ENCODE measurements at places on chromosomes 7 and 10.

- DNase-seq, result no peak
These were observed 44.8 kb downstream of the AKR1B1 start for GRCh38 chr7:134414109-134414508.

DNA sequence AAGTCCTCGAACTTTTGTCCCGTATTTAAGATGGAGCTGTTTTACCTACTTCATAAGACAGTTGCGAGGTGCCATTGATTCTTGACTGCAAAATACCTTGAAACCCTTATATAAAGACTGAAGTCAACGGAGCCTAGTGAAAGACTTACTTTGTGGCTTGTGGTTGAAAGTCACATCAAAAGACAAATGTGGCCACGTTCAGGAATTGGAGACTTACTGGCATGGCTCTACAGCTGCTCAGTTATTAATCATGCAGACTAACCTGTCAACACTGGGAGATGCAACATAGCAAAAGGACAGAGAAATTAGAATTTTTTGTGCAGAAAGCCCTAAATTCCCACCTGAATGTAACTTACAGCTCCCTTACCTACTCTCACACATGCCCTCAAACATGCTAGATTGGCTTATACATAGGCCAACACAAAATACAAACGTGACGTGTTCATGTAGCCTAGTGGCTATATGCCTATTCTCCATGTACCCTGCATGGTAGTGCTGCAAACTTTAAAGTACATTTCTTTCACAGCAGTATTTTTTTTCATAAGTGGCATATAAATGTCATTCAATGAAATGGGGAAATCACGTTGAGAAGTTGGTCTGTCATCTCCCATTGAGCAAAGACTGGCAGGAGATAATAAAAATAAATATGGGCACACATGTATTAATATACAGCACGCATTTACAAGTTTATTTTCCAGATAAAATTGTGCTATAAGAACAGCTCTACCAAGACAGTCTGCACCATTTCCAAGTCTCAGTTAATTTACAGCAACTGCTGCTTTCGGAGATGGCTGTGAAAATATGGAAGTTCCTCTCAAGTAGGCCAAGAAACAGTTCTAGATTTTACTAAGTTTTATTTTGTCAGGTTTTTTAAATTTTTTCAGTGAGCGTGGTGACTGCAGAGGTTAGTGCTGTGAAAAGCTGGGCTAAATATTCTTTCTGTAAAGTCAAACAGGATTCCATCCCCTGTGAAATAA lies 170.4 kb upstream of the C7orf33 start:
- no peak for DNase-seq

GRCh38 chr10:12556039-12556438 lies 206.7 kb downstream of the CAMK1D start:
- DNase-seq, result no peak

DNA sequence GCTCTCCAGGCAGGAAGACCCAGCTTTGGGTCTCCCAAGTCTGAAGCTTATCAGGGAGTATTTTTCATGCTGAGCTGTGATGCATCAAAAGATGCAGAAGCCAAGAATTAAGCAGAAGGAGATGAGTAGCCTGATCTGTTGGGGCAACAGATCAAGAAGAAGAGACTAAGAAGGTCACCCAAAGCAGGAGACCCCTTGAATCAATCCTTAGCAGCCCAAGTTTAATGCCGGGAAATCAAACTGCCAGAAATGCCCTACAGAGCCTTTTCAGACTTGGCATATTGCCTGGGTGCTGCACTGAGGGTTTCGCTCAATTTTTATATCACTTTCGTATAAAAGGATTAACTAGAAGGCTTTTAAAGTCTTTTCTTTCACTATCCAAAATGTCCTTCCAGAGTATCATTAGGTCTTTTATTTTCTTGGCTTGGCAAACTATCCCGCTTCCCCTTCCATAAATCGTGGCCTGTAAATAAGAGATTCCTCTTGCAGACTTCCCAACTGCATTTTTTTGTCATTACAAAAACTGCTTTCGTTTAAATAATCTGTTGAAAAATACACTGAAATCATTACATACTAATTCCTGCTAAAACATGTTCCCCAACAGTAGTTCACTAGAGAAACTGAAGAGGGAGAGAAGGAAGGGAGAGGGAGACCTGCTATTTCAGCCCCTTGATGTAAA lies 49.0 kb upstream of the STK17A start:
- no peak for DNase-seq

DNA sequence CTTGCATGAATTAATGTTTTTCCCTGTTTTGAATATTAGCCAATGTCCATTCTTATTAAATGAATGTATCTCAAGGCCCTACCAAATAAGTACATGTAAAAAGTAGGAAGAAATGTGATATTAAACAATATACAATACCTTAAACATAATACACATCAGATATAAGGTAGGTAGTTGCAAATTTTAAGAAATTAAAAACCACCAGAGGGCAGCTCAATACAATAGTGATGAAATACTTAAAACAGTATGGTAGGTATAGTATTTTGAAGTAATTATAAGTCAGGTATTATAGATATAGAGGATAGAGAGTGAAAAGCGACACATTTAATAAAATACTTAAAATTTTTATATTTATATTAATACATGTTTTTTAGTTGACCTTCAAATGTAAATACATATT lies 43.6 kb upstream of the CDK14 start:
- DNase-seq, result no peak

- DNase-seq, result no peak
These were observed 40.5 kb downstream of the ASB4 start for GRCh38 chr7:95526128-95526738.

DNA sequence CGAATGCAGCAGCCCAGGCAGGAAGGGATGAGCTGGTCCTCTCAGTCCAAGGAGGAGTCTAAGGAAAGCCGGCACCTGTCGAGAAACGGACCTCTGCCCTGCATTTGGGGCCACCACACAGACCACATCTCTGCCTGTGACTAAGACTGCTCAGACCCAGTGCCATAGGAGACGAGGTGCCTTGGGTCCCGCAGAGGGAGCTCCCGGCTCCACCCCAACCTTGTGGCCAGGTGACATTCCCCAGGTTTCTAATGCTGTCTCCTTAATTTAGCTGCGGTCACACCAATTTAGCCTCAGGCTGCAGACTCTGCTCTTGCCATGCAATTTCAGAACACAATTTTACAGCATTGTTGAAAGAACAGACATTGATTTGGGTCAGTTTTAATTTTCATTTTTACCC lies 22.8 kb upstream of the CRHR2 start:
- DNase-seq, result no peak

DNA sequence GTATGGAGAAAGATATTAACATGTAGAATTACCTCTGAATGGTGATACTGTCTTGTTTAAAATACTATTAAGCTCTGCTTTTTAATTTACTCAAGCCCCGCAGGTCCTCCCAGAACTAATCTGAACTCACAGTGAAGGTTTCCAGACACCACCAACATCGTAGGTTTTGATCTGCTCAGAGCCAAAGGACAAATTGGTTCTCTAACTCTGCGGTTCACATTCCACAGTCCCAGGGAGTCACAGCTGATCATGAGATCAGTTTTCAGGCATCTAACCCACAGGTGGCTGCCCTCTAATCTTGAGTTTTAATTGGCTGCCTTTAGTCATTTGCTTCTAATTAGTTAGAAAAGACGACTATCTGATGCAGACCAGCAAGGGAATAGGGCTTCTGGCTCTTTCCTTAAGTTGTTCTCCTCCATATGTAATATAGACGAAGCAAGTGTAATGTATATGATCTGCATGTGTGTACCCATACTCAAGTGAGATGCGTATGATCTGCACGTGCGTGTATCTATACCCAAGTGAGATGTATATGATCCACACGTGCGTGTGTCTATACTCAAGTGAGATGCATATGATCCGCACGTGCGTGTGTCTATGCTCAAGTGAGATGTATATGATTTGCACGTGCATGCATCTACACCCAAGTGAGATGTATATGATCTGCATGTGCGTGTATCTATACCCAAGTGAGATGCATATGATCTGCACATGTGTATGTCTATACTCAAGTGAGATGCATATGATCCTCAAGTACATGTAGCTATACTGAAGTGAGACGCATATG lies 331.5 kb upstream of the NPVF start:
- DNase-seq, result no peak

DNA sequence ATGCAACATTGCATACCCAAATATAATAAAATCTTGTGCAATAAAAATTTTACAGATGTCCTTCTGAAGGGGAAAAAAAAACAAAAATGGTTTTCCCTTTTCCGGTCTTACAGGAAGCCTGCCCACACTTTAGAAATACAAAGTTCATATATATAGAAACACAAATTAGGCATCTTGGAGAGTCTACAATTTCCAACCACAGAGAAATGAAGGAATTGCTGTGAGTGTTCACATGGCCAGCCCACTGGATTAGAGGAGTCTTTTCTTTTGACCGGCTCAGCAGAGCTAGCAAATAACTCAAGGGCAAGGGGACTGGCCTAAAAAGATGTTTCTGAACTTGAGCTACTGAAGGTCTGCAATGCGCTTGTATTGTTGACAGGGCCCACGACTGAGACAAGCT lies 92.4 kb downstream of the GLI3 start:
- DNase-seq, result no peak

DNA sequence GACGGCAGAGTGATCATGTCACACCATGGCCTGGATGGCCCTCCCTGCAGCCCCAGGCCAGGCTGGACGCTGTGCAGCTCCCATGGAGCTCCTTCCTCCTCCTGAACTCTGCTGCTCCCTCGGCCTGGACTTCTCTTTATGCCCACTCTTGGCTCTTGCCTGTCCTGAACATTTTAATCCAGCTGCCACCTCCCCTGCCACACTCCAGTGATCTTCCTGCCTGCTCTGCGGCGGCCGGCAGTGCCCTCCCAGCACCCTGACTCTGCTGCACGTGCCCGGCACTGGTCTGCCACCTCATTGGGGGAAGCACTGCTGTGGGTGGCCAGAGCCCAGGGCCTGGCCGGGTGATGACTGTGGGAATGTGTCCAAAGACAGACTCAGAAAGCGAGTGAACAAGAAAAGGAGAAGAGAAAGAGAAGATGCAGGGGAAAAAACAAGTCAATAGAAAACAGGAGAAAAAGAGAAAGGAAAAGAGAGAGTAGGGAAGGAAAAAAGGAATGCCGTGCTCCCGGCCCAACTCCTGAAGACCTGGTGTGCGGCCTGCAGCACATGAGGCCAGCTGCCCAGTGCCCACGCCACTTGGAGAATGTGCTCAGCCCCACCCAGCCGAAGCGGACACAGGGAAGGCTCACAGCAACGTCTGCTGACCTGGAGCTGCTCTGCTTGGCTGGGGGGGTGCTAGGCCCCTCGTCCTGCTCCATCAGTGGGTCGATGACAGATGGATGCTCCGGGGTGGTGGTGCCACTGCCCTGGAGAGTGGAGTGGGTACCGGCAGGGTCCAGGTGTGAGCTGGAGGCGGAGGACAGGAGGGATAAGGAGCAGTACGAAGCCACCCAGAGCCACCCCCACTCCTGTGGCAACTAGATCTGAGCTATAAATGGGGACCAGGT lies 115.9 kb downstream of the DLG5 start:
- DNase-seq, result no peak

Measured in iPS DF 6.9 (cell line).